ENCODE measurements at places on chromosomes 13 and 19.

- DNase-seq, result no peak
Observed at GRCh38 chr13:110625771-110626321, 10.5 kb downstream of the NAXD start.

GRCh38 chr19:9818734-9819595, at the start of gene FBXL12:
Gene FBXL12 (minus strand): TSS chr19:9819079. CDS start chr19:9818813, 266 bp downstream.
- peak; percentile 99 for DNase-seq

DNA sequence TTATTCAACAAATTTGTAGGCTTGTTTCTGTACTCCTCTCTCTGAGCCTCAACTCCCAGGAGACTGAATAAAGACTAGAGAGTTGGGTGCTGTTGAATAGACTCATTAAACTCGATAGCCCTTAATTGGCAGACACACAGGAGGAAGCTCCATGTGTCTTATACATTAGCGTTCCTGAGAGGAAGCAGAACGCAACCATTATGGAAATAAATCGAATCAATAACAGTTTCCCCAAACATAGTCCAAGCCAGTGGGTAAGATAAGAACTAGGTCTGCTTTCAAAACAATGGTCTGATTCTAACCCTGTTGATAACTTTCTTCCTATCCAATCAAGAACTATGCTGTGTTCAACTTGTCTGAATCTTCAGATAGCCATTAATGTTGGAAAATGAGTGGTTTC, 118.1 kb upstream of the FNDC3A start:
- DNase-seq, result no peak

DNA sequence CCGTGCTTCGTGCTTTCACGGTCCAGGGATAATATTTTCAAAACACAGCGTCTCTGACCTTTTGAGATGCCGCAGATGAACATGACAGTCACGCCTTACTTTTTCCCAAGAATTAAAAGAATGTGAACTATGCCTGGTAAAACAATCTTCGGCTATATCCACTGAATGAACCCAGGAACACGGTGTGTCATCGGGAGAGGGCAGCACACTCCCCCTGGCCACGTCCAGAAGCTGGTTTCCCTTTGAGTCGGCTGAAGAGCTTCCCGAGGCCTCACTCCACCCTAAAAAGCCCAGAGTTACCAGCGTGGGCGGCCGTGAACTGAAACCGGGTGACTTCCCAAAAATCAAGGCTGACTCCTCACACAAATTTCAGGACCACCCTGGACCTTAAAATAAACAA, 22.9 kb upstream of the SHISA2 start:
- no peak for DNase-seq

DNA sequence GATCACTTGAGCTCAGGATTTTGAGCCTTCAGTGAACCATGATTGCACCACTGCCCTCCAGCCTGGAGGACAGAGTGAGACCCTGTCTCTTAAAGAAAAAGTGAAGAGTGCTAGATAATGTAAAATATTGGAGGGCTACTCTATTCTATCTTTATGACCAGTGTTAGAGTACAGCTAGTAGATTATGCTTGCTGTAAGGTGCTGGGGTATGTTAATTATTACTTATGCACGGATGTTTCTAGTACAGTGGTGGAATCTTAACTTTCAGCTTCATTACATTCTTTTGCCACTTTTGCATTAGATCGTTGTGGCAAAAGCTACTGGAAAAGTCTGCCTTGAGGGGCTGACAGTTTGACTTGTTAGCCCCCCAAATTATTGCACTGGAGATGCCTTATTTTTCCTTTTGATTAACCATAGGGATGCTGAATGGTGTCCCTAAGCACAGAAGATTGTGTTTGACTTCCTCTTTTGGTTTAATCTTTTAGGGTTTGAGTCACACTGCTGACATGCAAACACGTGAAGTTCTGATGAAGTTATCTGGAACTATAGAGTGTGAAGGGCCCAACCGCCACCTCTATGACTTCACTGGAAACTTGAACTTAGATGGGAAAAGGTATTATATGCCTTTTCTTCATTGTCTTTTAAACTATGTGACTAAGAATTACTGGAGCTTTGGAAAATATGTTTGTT, 169.8 kb downstream of the ATP8A2 start:
- DNase-seq, result no peak

- DNase-seq, result no peak
Observed at GRCh38 chr19:45222724-45223123, 22.5 kb downstream of the EXOC3L2 start.

GRCh38 chr13:101757446-101758039, 305.1 kb downstream of the ITGBL1 start:
- peak; percentile 17 for DNase-seq

DNA sequence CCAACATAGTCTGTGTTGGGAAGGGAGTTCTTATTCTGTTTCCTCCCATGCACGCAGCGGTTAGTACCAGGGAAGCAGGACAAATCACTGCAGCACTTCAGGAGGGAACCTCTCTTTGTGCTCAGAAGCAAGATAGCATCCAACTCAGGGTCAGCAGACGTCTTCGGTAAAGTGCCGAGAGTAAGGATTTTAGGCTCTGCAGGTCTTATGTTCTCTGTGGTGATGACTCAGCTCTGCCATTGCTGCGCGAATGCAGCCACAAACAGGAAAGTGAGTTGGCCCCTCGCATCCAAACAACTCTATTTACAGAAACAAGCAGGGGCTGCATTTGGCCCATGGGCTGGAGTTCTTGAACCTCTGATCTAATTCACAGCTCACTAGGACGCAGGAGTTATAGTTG, 122.1 kb upstream of the SPATA13 start:
- no peak for DNase-seq

GRCh38 chr19:49188626-49189200, 31.1 kb downstream of the TRPM4 start:
- DNase-seq, result peak; percentile 11

- no peak for DNase-seq
Observed at GRCh38 chr19:371501-372168, 27.0 kb upstream of the MIER2 start.

Data from GM13976 (cell line).